SHP77 treated with DMSO at 0.1 percent for 48 hours (cell line): ENCODE measurements at places on chromosomes 3 and 15.

- no peak for DNase-seq
Measured at GRCh38 chr3:150388498-150389418, 19.3 kb upstream of the TSC22D2 start.

- DNase-seq: no peak
Measured at GRCh38 chr15:79467865-79468586, 35.9 kb downstream of the MINAR1 start.

- DNase-seq: no peak
Measured at GRCh38 chr3:119292666-119293065, 1.5 kb upstream of the ARHGAP31 start.

DNA sequence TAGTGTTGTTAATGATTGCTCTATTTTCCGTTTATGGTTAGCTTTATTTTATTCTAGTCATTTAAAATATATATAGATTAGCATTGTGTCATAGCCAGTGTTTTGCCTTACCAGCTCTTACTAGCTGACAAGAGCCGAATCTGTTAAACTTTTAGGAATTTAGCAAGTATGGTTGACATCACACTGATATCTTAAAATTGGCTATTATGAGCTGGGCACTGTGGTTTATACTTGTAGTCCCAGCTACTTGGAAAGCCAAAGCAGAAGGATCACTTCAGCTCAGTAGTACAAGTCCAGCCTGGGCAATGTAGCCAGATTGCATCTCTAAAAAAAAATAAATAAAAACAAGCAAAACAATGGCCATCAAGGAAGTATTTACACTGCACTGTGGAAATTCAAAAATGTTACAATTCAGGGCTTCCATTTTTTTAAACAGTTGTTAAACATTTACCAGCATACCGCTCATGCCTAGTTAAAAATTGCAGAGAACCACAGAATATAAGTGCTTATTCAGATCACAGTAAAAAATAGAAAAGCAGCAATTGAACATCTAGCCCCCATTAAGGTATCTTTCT is 208.4 kb upstream of the CGNL1 start:
- DNase-seq: no peak

- no peak for DNase-seq
Measured at GRCh38 chr3:63557912-63558311, 94.6 kb upstream of the SNTN start.

DNA sequence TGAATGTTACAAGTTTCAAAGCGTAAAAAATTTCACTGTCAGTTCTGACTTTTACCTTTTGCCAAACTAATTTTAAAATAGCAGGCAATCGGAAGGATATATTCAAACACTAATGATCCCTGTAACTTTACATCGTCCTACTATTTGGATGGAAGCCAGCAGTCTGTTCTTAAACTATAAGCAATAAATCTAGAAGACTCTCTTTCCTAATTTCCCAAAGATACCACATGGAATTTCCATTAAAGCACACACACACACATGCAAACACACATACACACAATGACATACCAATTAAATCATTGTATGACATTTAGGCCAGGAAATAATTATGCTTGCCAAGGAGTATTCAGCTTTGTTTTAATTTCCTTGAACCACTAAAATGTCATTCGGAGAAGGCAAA is 32.0 kb downstream of the IL17RD start:
- DNase-seq: no peak

GRCh38 chr3:130741946-130742610 is 4.6 kb downstream of the PIK3R4 start:
- DNase-seq: no peak

DNA sequence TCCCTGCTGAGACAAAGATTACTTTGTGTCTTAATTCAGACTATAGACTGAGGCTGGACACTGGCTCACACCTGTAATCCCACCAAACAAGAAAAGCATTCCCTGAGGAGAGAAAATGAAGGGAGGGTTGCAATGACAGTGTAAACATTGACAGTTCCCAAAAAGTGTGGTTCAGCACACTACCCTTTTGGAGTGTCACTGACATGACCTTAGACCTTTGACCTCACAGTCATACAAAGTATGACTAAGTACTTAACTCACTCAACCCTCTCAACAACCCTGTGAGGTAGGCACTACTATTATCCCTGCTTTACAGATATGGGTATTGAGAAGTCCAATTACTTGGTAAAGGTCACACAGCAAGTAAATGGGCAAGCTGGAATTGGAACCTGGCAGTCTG is 341.7 kb downstream of the LRRC3B start:
- no peak for DNase-seq

- no peak for DNase-seq
Measured at GRCh38 chr15:40333922-40334492, 6.7 kb downstream of the CCDC9B start.

DNA sequence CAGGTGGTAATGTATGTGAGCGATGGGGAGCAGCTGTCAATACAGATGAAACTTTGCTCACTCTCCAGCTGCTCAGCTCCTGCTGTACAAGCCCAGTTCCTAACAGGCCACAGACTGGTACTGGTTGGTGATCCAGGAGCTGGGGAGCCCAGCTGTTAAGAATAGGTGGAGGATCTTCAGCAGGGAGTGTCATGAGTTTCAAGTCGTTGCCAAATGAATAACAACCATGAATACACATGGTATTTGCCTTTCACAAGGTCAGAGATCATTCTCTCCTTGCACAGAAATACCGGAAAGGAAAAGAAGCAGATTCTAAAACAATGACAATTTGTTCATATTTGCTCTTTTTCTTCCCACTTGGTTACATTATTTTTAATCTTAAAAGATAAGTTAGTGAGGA is 5.1 kb downstream of the PLSCR1 start:
- no peak for DNase-seq

DNA sequence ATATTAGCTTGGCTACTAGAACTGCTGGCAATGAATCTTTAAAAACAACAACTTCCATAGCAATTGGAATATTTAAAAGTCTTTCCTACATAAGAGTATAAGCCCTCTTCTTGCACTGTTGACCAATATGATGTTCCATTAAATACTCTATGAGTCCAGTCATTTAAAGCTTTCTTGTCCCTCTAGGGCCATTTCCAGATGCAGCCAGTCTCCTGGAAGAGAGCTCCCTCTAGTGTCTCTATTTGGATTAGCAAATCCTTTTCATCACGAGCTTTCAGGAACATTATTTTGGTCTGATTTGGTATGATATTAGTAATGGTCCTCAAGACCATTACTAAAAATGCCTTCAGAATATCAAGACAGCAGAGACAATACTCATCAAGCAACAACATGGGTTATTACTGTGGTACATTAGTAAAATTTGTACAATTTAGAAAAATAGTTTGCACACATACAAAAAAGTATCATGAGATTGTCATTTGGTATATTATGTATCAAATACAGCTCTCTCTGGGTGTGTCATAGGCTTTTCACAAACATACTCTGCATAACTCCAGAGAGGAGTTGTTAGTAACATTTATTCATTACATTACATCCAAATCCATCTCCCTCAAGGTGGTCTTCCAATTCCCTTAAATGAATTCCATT is 101.3 kb downstream of the DPH6 start:
- no peak for DNase-seq

GRCh38 chr3:180912304-180913296 is at the start of gene FXR1:
FXR1 (plus strand) TSS chr3:180912670; CDS start chr3:180912686, 16 bp downstream.
- peak; percentile 67 for DNase-seq

- DNase-seq: no peak
Measured at GRCh38 chr3:172564499-172564898, 41.3 kb upstream of the TNFSF10 start.

DNA sequence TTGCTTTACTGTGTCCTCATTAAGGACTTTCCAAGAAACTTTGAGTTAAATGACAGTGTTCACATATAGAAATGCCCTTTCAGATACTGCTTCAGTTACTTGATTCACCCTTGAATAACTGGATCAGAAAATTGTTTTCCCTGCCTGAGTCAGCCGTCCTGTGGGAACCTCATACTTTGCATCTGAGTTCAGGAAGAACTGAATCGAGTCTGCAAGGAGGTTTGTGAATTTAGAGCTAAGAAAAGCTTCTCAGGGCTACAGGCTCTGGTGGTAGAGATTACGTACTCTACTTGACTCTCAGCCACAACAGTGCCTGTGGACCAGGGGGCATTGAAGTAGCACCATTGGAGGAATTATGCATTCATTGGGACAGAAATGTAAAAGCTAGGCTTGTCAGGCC is 252.4 kb upstream of the C2CD4B start:
- DNase-seq: no peak

- no peak for DNase-seq
Measured at GRCh38 chr15:32033186-32033890, 3.0 kb downstream of the CHRNA7 start.

GRCh38 chr15:74776821-74777768 is 4.8 kb upstream of the CSK start:
- DNase-seq: no peak

GRCh38 chr3:106232956-106233355 is 364.1 kb upstream of the CBLB start:
- no peak for DNase-seq

DNA sequence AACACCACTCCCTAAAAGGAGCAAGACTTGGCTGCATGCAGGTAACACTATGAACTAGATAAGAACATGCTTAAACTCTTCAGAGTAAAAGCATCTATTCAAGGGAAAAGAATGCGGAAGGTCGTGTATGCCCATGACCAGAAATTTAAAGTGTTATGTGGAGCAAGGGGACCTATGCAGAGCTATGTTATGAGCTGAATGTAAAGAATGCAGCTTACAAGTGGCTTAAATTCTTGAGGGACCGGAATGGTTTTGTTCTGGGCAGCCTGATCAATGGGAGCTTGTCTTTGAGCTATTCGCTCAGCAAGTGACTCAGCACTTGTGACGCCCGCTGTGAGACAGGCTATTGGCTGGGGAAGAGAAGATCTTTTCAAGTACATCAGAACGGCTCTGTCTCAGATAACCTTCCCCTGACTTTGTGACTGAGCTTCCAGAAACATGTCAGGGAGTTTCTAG is 367.5 kb upstream of the THBS1 start:
- DNase-seq: no peak

DNA sequence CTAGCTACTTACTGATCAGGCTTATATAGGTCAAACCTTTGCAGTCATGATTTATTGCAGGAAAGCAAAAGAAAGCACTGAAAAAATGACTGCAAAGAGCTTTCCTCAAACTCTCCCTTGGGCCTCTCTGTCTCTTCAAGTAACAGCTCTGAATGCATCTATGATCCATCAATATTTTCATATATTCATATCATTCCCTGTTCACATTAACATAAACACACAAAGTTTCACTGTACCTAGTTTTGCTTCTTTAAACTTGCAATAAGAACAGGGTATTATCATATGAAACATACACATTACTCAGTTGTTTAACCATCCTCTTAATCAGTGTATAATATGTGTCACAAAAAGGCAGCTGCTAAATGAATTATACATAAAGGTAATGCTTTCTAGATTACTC is 107.9 kb upstream of the ARL6 start:
- peak; percentile 22 for DNase-seq
